NCI-H69 (cell line): ENCODE measurements at places on chromosomes 7 and 10.

- DNase-seq, result no peak
Observed at GRCh38 chr10:127318396-127318795, 122.0 kb upstream of the INSYN2A start.

DNA sequence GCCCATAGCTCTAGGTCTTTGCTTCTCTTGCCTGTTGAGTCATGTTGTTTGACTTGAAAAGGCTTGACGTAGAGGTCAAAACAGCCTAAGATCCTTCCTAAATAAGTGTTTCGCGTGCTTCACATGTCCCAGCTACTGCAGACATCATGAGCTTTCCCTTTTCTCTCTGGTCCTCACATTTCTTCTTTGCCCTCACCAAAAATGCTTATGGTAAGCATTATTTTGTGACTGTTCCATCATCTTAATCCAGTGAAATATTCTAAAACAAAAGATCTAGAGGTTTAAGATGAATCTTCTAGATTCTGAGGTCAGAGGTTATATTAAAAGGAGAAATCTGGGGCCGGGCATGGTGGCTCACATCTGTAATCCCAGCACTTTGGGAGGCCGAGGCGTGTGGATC lies 8.5 kb upstream of the ACSL5 start:
- no peak for DNase-seq

GRCh38 chr7:49522111-49522510 lies 251.3 kb upstream of the VWC2 start:
- no peak for DNase-seq

DNA sequence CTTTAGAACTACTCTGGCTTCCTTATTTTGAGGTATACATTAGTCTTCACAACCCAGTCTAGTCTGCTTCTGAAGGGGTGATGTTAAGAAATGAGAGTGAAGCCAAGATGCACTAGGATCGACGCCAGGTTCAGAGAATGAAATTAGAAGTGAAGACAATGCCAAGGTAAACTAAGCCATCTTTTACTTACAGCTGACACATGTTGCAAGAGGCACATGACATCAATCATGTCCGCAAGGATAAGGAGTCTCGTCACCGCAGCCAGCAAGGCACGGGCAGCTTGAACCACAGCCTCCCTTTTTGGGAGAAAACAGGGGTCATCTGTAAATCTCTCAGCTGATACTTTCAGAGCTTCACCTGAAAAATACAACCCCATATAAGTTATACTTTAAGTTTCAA lies 156.7 kb downstream of the CTNNA3 start:
- peak; percentile 77 for DNase-seq

- peak; percentile 73 for DNase-seq
Observed at GRCh38 chr10:87818505-87819288, 671 bp upstream of the ATAD1 start.

DNA sequence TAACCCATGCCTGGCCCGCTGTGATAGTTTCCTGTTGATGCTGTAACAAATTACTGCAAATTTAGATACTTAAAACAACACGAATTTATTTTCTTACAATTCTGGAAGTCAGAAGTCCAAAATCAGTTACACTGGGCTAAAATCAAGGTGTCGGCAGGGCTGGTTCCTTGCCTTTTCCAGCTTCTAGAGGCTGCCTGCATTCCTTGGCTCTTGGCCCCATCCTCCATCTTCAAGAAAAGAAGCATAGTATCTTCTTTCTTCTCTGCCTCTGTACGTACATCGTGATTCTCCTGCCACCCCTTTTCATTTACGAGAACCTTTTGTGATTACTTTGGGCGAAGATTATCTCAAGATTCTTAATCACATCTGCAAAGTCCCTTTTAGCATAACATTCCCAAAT lies 1.6 kb upstream of the TIAL1 start:
- DNase-seq, result no peak

GRCh38 chr7:50293509-50294179 lies 10.9 kb upstream of the IKZF1 start:
- DNase-seq, result no peak

DNA sequence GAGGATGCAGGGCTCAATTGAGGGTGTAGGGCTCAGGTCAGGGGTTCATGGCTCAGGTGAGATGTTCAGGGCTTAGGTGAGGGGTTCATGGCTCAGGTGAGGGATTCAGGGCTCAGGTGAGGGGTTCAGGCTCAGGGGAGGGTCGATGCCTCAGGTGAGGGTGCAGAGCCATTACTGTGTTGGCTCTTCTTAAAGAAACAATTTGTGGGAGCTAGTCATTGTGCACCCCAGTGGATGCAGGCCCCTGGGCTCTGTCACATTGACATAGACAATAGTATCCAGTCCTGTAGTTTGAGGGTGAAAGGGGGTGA lies 86.7 kb downstream of the ADCY1 start:
- no peak for DNase-seq

GRCh38 chr10:101122270-101123084 lies 8.6 kb upstream of the TLX1 start:
- no peak for DNase-seq

DNA sequence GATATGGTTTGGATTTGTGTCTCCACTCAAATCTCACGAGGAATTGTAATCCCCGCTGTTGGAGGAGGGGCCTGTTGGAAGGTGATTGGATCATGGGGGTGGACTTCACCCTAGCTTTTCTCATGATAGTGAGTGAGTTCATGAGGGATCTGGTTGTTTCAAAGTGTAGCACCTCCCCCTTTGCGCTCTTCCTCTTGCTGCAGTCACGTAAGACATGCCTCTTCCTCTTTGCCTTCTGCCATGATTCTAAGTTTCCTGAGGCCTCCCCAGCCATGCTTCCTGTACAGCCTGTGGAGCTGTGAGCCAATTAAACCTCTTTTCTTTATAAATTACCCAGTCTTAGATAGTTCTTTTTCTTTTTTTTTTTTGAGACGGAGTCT lies 17.1 kb downstream of the CDNF start:
- no peak for DNase-seq

DNA sequence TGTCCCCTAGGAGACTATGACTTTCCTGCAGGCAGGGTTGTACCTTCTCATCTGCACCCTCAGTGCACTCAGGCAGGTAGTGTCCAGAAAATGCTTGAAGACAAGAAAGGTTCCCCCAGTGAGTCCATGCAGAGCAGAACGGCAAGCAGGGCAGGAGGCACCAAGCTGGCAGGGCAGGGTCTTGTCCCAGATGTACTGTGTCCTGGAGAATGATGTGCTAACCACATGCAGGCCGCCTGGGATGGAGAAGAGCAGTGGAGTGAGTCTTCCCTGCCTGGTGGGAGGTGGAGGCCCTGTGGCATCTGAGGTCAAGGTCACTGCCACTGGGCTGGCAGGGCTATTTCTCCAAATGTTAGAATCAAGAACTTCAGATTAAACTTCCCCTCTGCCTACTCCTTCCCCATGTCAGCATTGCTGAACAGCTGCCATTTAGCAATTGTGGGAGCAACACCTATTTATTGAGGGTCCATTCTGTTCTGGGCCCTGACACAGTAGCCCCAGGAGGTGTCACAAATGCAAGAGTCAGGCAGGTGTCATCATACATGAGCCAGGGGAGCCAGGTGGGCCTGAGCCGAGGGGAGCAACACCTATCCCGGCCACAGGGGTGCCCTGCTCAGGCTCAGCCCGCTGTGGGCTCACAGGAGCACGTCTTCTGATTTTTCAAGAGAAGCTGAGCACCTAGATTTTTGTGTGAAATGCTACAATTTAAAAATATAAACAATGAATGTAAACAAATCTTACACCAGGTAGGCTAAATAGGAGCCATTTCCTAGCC lies 34.1 kb downstream of the PTPRE start:
- DNase-seq, result no peak

DNA sequence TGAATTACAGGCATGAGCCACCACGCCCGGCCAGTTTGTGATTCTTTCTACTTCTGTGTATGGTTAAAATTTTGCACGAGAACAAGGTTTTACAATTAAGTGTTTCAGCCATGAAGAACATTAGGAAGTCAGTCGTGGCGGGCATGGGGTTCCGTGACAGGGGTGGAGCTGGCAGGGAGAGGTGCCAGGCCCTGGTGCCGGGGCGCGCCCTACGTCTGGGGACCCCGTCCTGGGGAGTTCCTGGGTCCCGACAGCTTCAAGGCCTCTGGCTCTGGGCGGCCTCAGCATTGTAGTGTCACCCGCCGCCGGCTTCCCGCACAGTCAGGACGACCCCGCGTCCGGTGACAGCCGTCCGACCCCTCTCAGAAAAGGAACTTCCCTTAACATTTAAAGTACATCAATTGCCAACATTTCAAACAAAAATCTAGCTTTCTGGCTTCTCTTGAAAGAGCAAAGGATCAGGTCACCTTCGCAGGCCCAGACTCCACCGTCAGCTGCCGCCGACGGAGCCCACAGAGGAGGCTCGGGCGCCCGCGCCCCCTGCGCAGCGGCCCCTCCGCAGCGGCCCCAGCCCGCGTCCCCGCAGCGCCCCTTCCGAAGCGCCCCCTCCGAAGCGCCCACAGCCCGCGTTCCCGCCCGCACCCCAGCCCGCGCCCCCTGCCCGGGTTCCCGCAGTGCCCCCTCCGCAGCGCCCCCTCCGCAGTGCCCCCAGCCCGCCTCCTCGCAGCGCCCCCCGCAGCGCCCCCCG lies 23.2 kb upstream of the MKI67 start:
- DNase-seq, result no peak
